Neural progenitor cell (in vitro differentiated cells): ENCODE measurements at places on chromosomes 4 and X.
A peak's percentile ranks its signal among the peaks of the same experiment; 100 is the strongest.

- DNase-seq: no peak
Measured at GRCh38 chrX:13123247-13123856, 78.9 kb upstream of the FAM9C start.

- DNase-seq: no peak
Measured at GRCh38 chr4:154916068-154916467, 135.0 kb downstream of the RBM46 start.

DNA sequence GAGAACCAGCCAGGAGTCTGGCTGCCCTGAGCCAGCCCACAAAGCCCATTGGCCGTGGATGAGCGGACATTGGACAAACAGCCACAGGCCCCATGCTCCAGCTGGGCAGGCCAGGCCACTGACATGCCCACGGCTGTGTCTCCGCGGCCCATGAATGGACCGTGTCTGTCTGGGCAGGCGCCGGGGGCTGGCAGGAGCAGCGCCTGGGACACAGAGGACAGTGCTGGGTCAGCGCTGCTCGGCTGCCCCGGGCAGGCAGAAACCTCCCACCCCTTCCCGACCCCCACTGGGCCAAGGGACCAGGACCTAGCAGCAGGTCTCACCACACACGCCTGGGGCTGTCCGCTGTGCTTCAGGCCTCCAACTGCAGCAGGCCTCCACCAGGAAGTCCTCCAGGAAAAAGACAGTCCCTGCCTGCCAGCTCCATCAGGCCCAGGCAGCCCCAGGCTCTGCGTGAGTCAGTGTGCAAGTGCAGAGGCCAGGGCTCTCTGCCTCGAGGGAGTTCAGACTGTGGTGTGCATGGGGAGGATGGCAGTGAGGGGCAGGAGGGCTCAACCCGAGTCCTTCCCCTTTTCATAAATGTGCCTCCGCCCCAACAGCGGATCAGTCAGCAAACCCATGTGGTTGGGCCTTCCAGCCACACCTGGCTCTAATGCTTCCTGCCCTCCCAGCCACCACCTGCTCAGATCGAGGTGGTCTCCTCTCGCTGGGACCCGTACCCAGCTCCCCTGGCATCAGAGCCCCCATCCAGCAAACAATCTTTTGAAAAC, 17.2 kb upstream of the FGFR3 start:
- peak; percentile 65 for DNase-seq

GRCh38 chr4:75514949-75515612, 808 bp downstream of the THAP6 start:
- peak; percentile 4 for DNase-seq

DNA sequence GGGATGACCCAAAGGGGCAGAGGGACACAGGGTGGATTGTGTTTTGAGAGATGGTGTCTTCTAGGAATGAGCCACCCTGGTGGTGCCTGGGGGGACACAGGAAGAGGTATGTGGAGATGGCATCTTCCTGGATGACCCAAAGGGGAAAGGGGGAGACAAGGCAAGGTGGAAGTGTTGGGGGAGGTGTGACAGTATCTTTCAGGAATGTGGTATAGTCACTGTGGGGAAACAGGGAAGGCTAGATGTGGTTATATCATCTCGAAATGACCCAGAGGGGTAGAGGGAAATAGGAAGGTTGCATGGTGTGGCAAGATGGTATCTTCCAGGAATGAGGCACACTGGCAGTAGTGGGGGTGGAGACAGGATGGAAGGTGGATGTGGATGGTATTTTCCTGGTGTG, 62.9 kb downstream of the MAOA start:
- DNase-seq: no peak

GRCh38 chrX:119442286-119442685, 26.0 kb upstream of the SLC25A5 start:
- no peak for DNase-seq

DNA sequence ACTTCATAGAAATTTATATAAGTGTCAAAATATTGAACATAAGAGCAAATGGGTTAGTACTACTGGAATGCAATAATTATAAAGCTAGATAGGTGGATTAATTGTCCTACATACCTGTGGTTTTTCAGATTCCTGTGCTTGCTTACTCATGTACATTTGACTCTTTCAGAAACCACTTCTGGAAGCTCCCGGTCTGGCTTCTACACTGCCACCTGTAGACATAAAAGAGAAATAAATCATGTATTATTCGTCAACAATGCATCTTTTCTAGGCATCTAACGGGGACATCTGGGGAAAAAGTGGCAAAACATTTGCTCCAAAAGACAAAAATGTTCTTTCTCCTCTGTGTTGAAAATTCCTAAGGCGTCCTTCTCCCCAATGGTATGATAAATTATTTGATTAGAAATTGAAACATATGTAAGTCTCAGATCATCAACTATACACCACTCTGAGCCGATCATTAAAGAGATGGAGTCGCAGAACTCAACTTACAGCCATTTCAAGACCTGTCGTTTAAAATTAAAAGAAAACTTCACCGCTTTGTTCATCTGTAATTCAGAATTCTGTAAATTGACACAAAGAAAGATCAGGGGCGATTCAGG, 648.7 kb upstream of the DIPK2B start:
- peak; percentile 32 for DNase-seq
